ENCODE measurements at places on chromosomes 1 and 21.

DNA sequence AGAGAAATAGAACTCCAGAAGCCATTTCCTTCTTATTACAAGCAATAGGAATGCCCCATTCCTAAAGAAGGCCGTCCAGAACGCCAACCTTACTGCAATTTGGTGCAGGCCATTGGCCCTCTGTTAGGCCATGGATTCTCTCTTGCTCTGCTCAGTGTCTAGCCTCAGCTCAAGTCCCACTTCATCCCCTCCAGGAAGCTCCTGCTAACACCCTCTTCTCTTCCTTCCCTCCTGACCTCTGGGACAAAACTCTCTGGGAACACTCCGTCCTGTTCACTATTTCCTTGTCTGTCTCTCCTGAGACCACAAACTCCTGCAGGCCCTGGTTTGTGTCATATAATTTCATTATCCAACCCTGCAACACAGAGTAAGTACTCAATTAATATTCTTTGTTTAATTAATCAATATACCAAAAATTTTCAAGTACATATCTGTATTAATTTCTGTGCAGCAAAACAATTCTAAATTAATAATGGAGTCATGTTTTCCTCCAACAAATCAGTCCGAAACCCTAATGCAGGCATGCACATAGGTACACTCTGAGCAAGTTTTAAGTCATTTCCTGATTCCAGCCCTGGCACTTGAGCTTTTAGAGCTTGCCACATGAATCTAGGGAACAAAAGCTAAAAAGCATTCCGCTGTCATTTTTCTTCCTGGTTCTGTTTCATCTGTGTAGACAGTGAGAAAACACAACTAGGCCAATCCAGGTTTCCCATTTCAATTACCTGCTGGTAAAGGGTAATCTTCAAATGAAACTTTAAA, 245.3 kb downstream of the SETD4 start:
- no peak for DNase-seq

DNA sequence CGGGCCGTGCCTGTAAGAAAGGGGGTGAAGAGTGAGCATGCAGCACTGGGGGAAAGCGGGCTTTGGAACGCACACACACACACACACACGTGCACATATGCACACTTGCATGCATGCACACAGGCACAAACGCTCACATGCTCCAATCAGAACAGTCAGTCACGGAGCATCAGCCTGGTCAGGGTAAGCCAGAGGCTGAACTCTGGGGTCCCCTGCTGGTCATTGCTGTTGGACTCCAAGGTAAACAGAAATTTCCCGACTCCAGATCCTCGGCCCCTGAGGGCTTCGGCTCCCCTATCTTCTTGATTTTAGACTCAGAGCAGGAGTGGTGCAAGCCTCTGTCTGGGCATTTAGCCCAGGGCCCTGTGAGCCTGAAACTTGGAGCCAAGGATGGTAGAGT, 54.2 kb downstream of the SYT2 start:
- DNase-seq: no peak

DNA sequence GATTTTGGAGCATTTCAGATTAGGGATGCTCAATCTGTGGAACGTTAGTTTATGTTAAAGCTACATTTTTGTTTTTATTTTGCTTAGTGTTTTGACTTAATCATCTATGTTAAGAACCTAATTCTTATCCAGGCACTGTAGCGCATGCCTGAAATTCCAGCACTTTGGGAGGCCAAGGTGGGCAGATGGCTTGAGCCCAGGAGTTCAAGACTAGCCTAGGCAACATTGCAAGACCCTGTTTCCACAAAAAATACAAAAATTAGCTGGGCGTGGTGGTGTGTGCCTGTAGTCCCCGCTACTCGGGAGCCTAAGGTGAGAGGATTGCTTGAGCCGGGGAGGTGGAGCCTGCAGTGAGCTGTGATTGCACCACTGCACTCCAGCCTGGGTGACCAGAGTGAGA, 23.4 kb downstream of the FNBP1L start:
- no peak for DNase-seq

- no peak for DNase-seq
Observed at GRCh38 chr1:230399321-230400006, 26.7 kb downstream of the PGBD5 start.

DNA sequence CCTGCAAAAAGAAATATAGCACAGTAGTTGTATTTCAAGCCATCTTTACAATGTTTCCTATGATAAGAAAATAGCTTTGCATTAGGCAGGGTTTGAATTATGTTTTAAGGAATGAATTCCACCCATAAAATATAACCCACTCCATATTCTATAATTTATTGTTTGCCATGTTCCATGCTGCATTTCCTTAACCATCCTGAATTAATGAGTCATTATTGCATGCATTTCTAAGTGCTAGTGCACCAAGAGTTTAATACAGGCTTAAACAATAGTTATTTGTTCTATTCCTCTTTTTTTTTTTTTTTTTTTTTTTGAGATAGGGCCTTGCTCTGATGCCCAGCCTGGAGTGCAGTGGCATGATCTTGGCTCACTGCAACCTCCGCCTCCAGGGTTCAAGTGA, 45.2 kb downstream of the MIGA1 start:
- no peak for DNase-seq

DNA sequence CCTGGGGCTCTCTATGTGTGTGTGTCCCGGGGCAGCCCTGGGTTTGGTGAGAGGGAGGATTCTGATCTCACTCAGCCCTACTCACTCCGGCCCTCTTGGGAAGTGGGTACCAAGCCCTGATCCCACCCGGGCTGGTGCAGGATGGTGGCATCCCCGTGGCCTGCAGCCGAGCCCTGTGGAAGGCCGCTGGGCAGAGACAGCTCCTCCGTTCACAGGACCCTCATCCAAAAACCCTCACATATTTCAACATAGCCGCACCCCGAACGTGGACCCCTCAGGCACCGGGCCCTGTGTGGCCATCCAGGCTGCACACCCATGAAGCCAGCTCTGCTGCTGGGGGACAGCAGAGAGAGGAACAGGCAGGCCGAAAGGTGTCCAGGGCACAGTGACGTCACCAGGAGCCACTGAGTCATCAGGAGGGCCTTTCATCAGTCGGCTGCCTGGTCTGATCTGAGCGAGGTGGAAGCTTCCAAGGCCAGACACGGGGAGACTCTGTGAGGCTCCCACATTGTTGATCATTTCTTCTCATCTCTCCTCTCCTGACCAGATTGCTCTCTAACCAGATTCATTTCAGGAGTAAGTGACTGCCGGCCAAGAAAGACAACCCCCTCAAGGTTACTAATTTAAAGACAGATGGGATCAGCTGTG, 16.2 kb upstream of the GPR157 start:
- no peak for DNase-seq

- no peak for DNase-seq
Observed at GRCh38 chr1:47514229-47514628, 76.4 kb downstream of the FOXD2 start.

DNA sequence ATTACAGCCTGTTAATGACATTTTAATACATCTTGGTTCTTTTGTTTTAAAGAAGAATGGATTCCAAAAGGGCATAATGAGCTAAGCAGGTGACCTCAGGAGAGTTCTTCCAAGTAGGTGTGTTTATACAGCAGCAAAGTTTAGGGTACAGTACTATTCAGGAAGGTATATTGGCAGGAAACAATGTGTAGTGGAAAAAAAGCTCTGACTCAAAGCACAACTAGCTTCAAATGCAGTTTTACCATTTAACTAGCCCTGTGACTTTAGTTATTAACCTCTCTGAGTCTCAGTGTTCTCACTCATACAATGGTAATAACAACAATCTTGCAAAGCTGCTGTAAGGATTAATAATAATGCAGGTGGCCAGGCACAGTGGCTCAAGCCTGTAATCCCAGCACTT, 29.9 kb downstream of the FAF1 start:
- DNase-seq: no peak

DNA sequence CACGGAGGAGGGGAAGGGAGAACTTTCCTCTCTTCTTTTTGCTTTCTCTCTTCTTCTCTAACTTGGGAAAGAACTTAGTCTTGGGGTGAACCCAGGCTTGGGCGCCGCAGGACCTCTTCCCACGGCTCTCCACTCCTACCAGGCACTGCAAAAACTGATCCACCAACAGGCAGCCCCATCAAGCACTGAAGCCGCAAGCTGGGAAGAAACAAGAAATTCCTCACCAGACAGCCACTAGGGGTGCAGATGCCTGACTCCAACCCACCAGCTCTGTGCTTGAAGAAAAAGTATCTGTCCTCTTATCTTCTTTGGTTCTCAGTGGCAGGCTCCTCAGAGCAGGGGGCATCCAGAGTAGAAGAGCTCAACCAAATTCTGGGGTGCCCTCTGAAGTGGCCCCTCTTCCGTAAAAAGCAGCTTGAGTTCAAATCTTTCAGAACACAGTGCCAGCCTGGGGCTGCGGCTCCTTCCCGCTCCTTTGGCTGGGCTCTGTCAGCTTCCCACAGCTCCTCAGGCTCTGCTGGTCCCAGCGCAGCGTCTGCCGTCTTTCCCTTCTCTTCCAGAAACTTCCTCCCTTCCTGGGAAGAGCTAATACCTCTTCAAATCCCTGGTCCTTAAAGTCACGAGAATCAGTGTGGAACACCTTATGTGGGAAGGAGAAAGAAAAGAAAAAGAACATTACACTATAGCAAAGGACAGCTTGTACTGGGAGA, 2.4 kb downstream of the SLC41A1 start:
- no peak for DNase-seq

DNA sequence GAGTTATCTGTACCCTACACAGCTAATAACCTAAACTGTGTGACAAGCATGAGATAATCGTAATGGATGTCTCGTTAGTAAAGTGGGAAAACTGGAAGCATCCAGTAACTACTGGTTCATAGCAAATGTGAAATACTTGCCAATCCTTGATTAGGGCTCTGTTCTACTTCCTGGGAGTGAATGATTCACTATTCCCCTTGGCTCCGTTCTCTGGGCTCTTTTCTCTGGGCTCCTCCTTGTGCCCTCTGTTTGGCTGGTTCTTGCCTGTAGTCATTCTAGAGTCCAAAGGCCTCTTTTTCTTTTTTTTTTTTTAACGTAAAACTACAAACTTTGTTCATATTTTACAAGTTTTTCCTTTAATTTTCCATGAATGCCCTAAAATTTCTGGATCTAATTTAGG, 465.8 kb upstream of the PLXNA2 start:
- no peak for DNase-seq

- no peak for DNase-seq
Observed at GRCh38 chr1:119711804-119712341, at the start of gene PHGDH. Gene PHGDH, plus strand, starts transcription at chr1:119711934. Its CDS starts 89 bp downstream, at chr1:119712023.

DNA sequence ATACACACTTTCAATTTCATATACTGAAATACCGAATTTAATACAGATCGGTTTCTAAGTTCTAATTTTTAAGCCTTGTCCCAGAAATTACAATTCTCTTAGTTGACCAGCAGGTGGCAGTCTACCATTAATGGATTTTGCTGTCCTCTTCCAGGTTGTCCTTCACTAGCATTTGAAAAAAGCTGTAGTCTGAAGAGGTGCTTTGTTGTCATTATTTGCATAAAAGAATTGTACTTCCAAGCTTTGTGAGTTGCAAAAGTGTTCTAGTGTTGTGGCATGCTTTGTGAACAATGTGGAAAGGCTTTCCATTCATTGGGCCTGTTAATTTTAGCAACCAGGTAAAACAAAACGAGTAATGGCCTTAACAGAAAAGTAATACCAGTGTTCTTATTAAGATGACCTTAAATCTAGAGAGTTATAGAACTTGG, 193.6 kb downstream of the RPS6KC1 start:
- no peak for DNase-seq

DNA sequence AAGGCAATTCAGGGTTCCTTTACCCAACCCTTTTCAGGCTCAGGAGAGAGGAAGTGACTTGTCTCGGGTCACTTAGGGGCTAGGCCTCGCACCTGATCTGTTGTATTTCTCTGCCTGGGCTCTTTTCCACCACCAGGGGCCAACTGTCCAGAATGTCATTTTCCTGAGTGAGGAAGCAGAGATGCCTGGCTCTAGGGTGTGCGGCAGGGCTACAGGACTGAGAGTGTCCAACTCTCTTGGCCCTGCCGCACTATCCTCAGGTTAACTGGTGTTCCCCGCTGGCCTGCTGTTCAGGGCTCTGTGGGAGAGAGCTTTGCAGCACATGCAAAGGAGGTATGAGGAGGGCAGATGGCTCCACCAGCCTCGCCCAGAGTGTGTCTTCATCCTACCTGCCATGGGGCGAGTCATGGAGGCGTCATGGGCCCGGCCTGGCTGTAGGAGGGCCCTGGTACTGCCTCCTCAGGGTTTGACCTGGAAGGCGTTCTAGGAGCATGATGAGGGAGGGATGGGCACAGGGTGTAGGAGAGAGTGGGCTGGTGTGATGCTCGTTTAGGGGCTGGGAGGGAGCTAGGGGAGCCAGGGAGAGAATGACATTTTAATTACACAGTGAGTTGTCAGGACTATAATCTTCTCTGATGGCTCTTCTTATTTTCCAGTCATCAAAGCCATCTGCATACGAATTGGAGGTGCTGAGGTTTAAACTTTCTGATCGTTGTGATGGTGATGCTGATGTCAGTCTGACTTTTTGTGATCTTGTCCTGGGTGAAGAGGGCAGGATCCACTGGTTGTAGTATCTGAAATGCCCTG, 128.3 kb downstream of the NOS1AP start:
- DNase-seq: no peak

- no peak for DNase-seq
Observed at GRCh38 chr1:170853867-170854266, 81.5 kb upstream of the MROH9 start.

GRCh38 chr1:5105744-5106143, 451.3 kb downstream of the AJAP1 start:
- DNase-seq: no peak

GRCh38 chr21:42319376-42319775, 4.2 kb upstream of the TFF3 start:
- no peak for DNase-seq

GRCh38 chr1:192954705-192955265, 104.4 kb downstream of the UCHL5 start:
- no peak for DNase-seq

GRCh38 chr1:152566681-152567080, at the start of gene LCE3E:
Gene LCE3E, minus strand, starts transcription at chr1:152566780. Its CDS starts 572 bp downstream, at chr1:152566208.
- no peak for DNase-seq

GRCh38 chr1:160207771-160208556, 2.8 kb downstream of the PEA15 start:
- DNase-seq: no peak

GRCh38 chr1:63679076-63679475, 85.9 kb downstream of the PGM1 start:
- no peak for DNase-seq

DNA sequence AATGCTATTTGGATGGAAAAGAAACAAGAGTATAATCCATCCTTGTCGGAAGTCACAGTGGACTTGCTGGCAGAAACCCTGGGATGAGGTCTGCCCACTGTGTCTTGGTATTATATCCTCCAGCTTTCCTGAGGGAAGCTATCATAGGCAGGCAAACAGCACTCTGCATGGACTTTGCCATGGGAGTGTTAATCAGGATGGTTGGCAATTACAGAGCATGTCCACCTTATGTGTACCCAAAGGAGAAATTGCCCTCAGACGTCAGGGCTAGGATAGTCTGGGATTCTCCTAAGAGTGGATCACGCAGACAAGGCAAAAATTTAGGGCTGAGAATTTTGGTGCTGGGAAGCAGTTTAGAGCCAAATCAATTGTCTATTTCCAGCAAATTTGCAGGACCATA, 184.9 kb upstream of the ESRRG start:
- no peak for DNase-seq
